Mucosa of descending colon (tissue), 3 donors: ENCODE measurements at places on chromosomes 12 and 14. TPM values are rescaled to one million over a fixed set of nuclear protein-coding genes. Genes with fewer than 3 reads are reported as not detected.

- DNase-seq: no peak
Observed at GRCh38 chr12:27924350-27925135, 48.0 kb downstream of the PTHLH start.

- DNase-seq: no peak
Observed at GRCh38 chr14:75662966-75663365, 1.9 kb downstream of the TTLL5 start.

The KLRC2 gene
- not detected for total RNA-seq

DNA sequence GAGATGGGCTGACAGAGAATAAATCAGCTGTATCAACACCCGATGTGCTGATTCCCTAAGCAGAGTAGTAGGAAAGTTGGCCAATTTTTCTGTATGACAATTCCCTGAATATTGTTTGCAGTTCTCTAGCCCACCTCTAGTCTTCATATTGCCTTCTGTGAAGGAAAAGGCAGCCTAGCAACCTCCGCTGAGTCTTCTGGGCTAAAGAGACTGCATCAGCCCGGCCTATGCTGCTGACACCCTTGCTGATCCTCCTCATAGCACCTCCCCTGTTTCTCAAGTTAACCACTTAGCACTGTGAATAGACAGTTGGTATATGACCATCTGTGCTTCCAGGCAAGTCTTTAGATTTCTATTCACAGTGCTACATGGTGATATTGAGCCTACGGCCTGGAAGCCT lies 161.1 kb upstream of the EGLN3 start:
- no peak for DNase-seq

DNA sequence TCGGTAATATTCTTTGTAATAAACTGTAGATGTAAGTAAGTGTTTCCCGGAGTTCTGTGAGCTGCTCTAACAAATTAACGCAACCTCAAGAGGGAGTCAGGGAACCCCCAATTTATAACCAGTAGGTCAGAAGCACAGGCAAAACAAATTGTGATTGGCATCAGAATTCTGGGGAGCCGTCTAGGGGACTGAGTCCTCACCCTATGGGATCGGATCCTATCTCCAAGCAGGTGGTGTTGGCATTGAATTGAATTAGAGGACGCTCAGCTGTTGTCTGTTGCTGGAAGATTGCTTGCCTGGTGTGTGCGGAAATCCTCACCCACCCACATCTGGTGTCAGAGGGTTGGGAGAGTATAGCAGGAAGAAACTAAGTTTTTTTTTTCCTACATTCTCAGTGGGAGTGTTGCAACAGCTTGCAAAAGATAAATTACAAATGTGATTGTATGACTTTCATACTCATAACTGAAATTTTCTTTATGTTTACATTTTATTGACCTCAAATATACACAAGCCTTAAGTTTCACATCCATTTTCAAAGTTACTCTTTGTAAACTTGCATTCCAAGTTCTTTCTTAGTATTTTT lies 5.5 kb downstream of the TMEM52B start:
- DNase-seq: no peak
